ENCODE measurements at places on chromosomes 2 and 18. TPM values are rescaled to one million over a fixed set of nuclear protein-coding genes. Genes with fewer than 3 reads are reported as not detected.

DNA sequence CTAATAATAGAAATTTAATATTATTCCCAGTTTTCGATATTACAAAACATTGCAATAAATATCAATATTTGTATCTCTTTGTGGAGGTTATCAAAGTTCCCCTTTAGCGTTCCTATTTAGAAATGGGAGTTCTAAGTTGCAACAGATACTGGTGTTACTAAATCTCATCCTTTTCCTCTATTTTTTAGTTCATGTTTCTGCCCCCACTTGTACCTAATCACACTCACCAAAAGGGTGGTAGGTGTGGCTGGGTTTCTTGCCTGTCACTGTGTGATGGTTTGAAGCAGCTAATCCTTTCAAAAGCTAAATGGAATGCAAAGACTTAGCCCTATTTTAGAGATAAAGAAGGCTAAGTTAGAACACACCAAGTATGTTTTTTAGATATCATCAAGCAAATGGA, 997.9 kb downstream of the TSN start:
- DNase-seq: no peak

- no peak for DNase-seq
Observed at GRCh38 chr2:85524336-85524908, 14.5 kb upstream of the MAT2A start.

GRCh38 chr2:50720697-50721315, 311.1 kb downstream of the NRXN1 start:
- DNase-seq: no peak

GRCh38 chr2:86105252-86105968, at the start of gene POLR1A:
POLR1A (minus strand) TSS chr2:86105886; CDS start chr2:86105776, 110 bp downstream.
- DNase-seq: peak; percentile 86

Gene GPN1
- polyA plus RNA-seq: 89.4 TPM

DNA sequence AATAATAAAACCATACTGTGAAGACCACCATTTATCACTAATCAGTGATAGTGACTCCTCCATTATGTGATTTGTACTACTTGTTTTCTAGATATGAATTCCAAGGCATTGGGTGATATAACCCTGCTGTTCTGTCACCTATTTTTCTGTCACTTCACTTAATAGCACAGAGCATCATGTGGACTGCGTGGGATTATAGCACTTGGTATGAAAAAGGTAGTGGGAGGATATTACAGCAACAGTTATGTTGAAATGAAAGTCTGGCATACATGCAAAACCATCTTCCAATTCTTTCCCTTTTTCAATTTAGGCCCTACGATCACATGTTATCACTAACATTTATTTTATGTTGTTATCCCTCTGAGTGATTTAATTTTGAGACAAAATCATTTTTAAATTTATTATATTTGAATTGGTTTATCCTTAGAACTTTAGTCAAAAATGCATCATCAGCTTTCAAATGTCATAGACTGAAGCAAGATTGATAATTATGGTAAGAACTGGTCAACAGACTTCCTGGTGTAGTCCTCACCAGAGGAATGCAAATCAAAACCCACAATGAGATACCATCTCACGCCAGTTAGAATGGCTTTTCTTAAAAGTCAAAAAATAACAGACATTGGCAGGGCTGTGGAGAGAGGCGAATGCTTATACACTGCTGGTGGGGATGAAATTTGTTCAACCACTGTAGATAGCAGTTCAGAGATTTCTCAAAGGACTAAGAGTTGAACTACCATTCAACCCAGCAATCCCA, 242.6 kb downstream of the IKZF2 start:
- DNase-seq: no peak

Gene DSG2
- not detected for polyA plus RNA-seq

DNA sequence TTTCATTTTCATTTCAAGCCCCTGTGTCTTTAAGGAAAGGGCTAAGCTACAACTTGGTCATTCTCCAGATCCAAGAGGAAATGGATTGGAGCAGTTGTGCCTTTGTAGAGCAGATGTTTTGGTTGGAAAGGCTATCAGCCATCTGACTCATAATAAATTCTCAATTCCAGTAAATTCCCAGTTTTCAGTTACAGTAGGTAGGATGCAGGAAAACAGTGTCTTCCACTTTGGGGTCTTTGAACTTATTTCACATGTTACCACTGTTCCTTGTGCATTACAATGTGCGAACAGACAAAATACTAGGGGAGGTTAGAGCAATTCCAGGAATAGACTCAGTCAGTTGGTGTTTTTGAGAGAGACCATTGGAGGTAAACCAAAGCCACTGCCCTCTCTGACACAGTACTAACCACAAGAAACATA, 211.9 kb downstream of the BABAM2 start:
- no peak for DNase-seq

Gene SH3RF3
- 0.45 TPM for polyA plus RNA-seq

DNA sequence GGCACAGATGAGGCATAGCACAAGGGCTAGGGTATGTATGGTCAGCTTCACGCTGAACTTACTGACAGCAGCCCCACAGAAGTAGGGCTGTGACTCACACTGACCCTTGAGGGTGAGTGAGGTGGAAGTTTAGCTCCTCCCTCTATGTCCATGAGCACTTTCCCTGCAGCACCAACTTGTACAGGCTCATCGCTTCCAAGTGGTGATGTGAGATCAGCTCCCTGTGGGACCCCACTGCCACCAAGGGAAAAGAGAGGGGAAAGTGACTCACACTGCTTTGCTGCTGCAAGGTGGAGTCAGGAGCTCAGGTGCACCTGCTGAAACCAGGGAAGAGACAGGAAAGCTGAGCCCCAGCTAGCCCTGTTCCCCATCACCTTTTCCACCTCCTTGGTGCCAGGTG, 91.5 kb downstream of the TEX51 start:
- no peak for DNase-seq

DNA sequence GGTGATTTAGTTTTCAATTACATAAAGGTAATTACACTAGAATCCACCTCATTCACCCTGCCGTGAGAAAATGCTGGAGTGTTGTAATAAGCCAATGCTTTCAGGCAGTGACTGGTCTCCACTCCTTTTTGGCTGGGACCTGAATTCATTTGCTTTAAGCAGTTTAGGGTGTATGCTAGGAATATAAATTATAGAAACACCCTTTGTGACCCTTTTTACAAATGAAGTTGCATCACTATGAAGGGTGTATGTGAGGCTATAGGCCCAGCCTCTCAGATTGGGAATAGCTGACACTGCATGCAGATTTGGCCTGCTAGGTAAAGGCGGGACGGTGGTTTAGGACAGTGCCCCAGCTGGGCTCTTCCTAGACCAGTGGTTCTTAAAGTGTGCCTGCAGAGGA, 50.8 kb upstream of the NFE2L2 start:
- DNase-seq: no peak

GRCh38 chr2:128316777-128317180, 1.9 kb downstream of the HS6ST1 start:
- DNase-seq: no peak

- no peak for DNase-seq
Observed at GRCh38 chr2:206361407-206362045, 81.8 kb upstream of the ADAM23 start.

GRCh38 chr2:7992612-7993602, 688.9 kb upstream of the ID2 start:
- DNase-seq: no peak

DNA sequence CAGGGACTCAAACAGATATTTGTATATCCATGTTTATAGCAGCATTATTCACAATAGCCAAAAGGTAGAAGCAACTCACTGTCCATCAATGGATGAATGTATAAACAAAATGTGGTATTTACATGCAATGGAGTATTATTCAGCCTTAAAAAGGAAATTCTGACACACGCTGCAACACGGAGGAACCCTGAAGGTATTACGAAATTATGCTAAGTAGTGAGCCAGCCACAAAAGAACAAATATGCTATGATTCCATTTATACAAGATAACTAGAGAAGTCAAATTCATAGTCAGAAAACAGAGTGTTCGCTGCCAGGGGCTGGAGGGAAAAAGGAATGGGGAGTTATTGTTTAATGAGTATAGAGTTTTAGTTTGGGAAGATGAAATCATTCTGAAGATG, 61.0 kb upstream of the CDKL4 start:
- DNase-seq: no peak

All from naive B cell (primary cell).